ENCODE measurements at places on chromosomes 13 and 19.
A peak's percentile ranks its signal among the peaks of the same experiment; 100 is the strongest.

DNA sequence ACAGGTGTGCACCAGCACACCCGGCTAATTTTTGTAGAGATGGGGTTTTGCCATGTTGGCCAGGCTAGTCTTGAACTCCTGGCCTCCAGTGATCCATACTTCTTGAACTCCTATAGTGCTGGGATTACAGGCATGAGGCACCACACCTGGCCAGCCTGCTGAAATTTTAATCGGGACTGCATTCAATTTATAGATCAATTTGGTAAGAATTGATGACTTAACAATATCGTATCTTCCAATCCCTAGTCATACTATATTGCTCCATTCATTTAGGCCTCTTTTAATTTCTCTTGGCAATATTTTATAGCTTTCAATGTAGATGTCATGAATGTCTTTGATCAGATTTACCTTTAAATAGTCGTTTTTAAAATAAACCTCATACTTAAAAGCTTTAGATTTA lies 5.6 kb upstream of the ZNF45 start:
- no peak for DNase-seq

DNA sequence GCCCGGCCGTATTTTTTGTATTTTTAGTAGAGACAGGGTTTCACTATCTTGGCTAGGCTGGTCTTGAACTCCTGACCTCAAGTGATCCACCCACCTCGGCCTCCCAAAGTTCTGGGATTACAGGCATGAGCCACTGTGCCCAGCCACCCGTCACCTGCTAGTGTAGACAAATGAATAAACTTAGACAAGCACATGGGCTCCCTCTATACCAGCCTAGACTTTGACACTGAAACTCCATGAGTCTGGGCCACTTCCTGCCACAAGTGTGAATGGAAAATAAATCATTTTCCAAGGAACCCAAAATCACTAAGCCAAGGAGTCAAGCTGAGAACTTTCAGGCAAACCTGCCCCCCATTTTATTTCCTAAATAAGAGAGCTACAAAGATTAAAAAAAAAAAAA lies 27.0 kb upstream of the TPT1 start:
- peak; percentile 69 for DNase-seq

DNA sequence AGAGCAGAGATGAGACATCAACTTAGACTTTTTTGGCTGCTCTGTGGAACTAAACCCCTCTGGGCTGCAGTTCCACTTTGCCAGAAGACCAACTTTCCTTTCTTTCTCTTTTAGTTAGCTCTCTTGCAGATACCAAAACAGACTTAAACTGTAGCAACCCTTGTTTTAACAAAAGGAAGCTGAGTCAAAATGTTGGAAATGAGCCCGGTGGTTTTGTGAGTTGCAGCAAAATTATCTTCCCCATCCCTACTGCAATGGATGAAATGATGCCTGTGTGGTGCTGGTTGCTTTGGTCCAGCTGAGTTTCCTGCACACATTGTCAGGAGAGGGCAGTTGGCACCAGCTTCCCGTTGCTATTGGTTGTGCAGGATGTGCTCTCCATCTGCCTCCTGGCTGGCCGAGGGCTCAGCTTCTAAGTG lies 115.3 kb downstream of the LRCH1 start:
- DNase-seq = peak; percentile 50

DNA sequence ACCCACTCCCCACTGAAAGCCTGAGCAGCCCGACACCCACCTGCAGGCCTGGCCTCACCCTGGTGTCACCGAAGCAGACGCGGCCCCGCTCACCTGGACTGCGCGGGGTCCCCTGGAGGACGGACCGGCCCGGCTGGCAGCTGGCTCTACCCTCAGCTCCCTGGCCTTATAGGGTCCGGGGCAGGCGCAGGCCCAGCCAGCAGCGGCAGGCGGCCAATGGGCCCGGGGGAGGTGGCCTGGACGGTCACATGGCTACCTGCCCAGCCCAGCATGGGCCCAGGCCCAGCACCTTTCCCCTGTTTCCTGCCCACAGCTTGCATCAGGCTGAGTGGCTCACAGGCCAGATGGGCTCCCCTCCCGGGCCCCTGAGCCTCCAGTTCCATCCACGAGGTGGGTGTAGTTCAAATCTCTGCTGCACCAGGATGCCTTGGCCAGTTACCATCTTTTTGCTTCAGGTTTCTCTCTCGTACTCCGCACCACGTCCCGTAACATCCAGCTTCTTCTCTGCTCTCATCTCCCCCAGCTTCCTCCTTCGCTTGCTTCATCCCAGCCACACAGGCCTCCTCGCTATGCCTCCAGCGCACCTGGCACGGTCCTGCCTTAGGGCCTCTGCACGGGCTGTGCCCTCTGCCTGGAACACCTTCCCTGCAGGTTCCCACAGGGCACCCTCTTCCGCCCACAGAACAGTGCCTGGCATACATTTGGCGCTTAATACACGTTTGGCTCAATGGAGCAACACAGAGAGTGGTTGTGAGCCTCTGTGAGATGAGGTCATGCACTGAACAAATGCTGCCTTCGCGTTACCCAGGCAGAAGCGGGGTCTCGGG lies at the start of gene PLIN4:
Gene PLIN4 (minus strand): TSS at position 142 of the 827 bp plus-strand sequence. CDS start 214 bp downstream, outside the sequence.
- no peak for DNase-seq

GRCh38 chr19:17479325-17479791 lies 9.0 kb downstream of the SLC27A1 start:
- no peak for DNase-seq

DNA sequence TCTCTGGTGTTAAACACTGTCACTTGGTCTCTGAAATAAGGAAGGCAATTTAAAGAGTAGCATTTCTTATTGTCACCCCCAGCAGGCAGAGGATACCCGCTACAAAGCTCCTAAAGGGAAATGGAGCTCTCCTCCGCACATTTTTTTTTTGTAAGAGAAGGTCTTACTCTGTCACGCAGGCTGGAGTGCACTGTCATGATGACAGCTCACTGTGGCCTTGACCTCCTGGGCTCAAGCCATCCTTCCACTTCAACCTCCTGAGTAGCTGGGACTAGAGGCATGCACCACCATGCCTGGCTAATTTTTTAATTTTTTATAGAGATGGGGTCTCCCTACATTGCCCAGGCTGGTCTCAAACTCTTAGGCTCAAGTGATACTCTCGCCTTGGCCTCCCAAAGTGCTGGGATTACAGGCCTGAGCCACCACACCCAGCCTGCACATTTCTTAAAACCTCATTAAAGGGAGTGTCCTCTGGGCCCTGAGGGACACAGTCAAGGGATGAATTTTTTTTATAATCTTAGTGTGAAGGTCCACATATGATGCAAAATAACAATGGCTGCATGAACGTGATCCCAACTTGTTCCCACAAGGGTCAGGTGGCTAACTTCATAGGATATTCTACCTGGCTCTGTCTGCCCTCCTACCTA lies 32.1 kb downstream of the SLC25A30 start:
- DNase-seq = no peak

DNA sequence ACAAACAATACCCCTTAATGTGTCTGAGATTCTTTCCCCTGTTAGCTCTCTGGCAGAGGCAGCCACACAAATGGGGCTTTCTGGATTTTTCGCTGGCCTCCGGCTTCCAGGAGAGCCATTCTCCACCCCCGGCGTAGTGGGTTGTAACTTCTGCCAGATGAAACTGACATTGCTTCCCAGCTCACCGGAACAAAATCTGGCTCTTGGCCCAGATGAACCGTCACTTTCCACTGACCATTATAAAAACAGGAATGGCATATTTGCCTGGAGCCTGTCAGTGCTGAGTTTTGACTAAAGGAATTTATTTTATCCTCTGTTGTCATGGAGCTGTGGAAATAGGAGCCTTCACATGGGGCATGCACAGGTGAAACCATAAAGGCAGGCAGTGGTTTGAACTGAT lies 120.6 kb upstream of the GPR12 start:
- DNase-seq = peak; percentile 57

DNA sequence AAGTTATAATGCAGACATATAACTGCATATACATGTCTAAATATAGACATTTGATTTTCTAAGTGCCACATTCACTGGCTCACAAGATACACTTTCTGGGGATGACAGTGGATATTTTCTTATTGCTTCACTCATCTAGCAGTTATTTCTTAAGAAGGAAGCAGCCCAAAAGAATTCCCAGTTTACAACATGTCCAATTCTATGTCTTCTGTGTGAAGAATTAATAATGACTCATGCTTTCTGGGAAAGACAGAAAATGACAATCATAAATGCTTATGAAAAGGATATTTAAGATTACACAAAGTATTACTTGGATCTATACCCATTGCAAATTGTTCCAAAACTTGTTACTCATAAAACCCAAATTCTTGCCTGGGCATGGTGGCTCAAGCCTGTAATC lies 543.4 kb downstream of the SUCLA2 start:
- no peak for DNase-seq

- no peak for DNase-seq
Observed at GRCh38 chr13:99004978-99005377, 27.1 kb upstream of the DOCK9 start.

- DNase-seq = no peak
Observed at GRCh38 chr13:31115616-31116015, 46.1 kb downstream of the HSPH1 start.

DNA sequence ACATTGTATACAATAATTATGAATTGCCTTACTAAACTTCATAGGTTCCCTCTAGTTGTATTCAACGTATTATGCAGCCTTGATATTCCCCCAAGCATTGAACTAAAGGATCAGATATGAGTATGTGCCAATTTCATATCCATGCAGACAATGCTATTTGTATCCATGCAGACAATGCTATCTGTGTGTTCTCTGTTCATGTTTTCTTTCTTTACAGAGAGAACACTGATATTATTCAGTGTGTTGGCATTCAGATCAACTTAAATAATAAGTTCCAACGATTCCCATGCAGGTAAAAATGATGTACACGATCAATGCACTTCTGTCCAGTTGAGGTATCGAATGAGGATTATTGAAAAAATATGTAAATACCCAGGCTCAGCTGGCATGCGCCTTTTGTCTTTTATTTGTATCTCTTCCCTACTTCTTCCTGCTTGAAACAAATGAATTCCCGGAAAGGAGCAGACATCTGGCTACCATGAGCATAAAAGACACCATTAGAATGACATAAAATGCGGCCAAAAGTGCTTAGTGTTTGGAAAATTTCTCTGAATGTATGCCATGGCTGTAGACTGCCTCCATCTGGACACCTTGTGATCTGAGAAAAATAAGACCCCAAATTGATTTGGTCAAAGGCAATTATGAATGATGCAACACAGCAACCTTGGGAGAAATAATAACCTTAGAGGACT lies 731.5 kb downstream of the SLITRK1 start:
- DNase-seq = no peak

DNA sequence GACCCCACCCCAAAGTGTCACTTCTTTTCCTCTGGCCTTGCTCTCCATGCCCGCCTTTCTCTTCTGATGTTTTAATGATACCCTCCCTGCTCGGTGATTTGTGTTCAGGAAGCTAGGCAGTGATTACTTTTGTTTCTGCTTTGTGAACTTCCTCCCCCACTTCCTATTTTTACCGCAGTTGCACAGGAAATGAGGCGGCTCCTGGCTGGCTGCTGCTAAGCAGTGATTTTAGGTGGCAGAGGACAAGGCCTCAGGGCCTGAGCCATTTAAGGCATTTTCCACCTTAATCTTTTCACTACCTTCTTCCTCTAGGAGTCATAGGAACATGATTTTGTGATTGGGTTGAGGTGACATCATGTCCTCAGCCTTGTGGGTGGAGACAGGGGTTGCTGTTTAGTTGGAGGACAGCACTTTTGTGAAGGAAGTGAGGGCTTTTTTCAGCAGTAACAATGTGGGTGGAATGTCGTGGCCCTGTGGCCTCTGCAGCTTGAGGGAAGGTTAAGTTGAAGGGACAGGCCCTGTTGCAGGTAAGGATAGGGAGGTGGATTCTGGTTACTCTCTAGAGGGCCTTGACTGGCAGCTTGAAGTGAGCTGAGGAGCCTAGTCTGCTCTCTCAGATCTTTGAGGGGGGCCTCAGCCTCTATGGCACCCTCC lies 15.7 kb downstream of the GARRE1 start:
- DNase-seq = peak; percentile 33

- no peak for DNase-seq
Observed at GRCh38 chr19:34838753-34839431, 65.9 kb upstream of the ZNF599 start.

GRCh38 chr13:24282256-24282655 lies 27.1 kb upstream of the C1QTNF9 start:
- DNase-seq = no peak

- DNase-seq = no peak
Observed at GRCh38 chr13:110454956-110455355, 106.6 kb downstream of the RAB20 start.

- no peak for DNase-seq
Observed at GRCh38 chr13:31908696-31909411, 122.7 kb upstream of the FRY start.

GRCh38 chr19:53849237-53849676 lies 18.4 kb upstream of the MYADM start:
- DNase-seq = no peak

GRCh38 chr13:67023130-67023876 lies 206.8 kb downstream of the PCDH9 start:
- DNase-seq = peak; percentile 59

- peak; percentile 38 for DNase-seq
Observed at GRCh38 chr13:94656766-94657165, 55.1 kb downstream of the GPR180 start.

GRCh38 chr19:19206938-19207337 lies 3.7 kb upstream of the NR2C2AP start:
- DNase-seq = no peak

DNA sequence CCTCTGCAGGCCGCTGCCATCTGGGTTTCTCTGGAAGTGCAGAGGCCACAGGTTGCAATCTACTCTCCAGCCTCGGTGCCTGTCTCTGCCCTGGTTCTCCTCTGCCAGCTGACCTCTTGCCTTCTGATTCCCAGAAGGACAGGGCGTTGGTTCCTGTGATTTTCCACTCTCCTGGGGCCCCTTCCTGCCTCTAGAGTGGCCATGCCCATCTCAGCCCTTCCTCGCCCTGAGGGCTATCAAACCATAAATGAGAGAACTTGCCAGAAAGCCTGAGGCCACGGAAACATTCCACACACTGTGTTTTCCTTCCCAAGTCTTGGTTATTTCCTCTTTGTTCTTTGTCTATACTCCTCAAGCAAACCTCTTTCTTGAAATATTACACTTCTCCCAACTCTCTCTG lies 146.2 kb downstream of the SHISA2 start:
- DNase-seq = no peak

- DNase-seq = no peak
Observed at GRCh38 chr13:97945792-97946419, 7.6 kb upstream of the IPO5 start.

GRCh38 chr13:39044536-39044935 lies 6.3 kb downstream of the NHLRC3 start:
- DNase-seq = no peak

GRCh38 chr13:92179223-92179622 lies 780.8 kb downstream of the GPC5 start:
- DNase-seq = no peak

GRCh38 chr19:16252459-16253205 lies 54.9 kb downstream of the AP1M1 start:
- DNase-seq = no peak

DNA sequence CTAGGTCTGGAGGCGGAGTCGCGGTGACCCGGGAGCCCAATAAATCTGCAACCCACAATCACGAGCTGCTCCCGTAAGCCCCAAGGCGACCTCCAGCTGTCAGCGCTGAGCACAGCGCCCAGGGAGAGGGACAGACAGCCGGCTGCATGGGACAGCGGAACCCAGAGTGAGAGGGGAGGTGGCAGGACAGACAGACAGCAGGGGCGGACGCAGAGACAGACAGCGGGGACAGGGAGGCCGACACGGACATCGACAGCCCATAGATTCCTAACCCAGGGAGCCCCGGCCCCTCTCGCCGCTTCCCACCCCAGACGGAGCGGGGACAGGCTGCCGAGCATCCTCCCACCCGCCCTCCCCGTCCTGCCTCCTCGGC lies at the start of gene SLC5A5:
Gene SLC5A5 (plus strand): TSS at position 68 of the 373 bp plus-strand sequence. CDS start 375 bp downstream, outside the sequence.
- DNase-seq = no peak

GRCh38 chr19:10328558-10329429 lies 4.5 kb downstream of the RAVER1 start:
- no peak for DNase-seq

- DNase-seq = no peak
Observed at GRCh38 chr19:33470040-33470330, 51.6 kb downstream of the PEPD start.
